Lung (tissue), 17 donors: ENCODE measurements at places on chromosomes 7 and 10. TPM values are rescaled to one million over a fixed set of nuclear protein-coding genes. Genes with fewer than 3 reads are reported as not detected.

The SNCG gene
- total RNA-seq = 2.3 TPM

GRCh38 chr7:46554688-46555422 lies 633.8 kb upstream of the IGFBP3 start:
- no peak for DNase-seq

DNA sequence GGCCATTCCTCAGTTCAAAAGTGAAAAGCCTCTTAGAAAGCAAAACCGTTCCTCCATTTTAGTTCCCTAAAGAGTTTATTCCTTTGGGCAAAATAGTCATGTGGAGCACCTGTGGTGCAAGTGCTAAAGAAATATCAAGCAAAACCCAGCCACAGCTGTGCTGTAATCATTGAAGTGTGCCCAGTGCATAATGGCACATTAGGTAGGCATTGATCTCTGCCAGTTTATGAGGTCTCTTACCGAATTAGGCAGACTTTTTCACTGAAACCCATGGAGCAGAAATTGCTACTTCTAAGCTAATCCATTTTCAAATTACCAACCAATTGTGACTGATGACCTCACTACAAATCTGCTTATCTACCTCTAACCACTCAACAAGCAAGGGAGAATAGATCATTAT lies 97.2 kb upstream of the SEMA3A start:
- no peak for DNase-seq

DNA sequence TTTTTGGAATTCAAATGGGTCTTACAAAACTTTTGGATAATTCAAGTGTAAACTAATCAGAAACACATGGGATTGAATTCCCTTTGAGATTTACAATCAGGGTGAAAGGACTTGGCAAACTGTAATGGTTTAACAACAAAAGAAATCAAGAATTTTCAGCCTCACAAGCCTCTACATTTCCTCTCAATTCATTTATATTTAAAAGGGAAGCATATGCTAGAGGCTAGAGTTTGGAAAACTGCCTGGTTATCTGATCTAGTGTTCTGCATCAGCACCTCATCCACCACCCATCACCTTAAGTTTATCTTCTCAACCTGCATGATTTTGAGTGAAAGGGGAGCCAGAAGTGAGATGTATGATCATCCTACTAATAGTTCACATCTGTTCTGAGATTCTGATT lies 120.7 kb downstream of the TES start:
- DNase-seq = peak; percentile 86

- DNase-seq = no peak
Observed at GRCh38 chr7:29424295-29424983, 139.2 kb upstream of the PRR15 start.

The TRIM50 gene
- total RNA-seq = not detected

GRCh38 chr7:141891336-141891735 lies 24.9 kb upstream of the OR9A4 start:
- DNase-seq = no peak

The TM9SF3 gene
- 89.5 TPM for total RNA-seq

DNA sequence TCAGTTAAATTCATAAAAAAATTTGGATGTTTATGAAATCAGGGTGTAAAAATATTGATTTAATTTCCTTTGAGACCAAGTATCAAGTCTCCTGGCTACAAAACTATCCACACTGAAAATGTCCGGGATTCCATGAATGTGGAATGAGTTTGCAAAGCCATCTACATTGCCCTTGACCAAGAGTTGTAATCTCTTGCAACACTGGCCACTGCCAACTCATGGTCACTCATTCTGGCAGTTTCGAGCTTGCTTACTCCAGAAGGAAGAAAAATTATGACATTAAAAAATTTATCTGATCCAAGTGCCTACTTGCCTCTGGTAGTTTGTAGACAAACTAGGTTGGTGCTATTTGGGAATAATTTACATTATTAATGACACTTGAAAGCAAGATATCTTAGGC lies 84.2 kb downstream of the NPY start:
- no peak for DNase-seq

GRCh38 chr7:77258593-77258992 lies 59.0 kb upstream of the FGL2 start:
- DNase-seq = no peak

- DNase-seq = no peak
Observed at GRCh38 chr7:150953061-150953997, 24.8 kb downstream of the KCNH2 start.

GRCh38 chr10:132004052-132004451 lies 22.3 kb upstream of the BNIP3 start:
- DNase-seq = no peak

GRCh38 chr7:81094952-81095351 lies 176.1 kb upstream of the SEMA3C start:
- no peak for DNase-seq

DNA sequence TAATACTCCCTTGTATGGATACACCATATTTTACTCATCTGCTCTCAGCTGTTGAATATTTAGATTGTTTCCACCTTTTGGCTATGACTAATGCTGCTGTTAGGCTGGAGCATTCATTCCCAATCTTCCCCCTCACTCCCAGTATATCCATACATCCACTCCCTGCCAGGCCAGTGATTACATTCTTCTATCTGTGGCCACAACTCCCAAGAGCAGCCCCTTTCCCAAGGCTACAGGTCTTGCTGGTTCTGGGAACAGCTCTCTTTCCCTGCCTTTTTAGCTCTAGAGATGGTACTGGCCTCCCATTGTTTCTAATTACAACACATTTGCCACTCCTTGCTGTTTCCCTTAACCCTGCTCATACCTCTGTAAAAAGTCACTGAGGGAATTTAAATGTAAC lies 28.2 kb downstream of the SFR1 start:
- DNase-seq = no peak

- no peak for DNase-seq
Observed at GRCh38 chr7:127390817-127391590, 1.5 kb downstream of the ZNF800 start.
